Activated naive CD4-positive, alpha-beta T cell treated with anti-CD3 and anti-CD28 coated beads, Interleukin-2, amount 50 U/mL, for 72 hours (primary cell): ENCODE measurements at places on chromosomes 2 and 18.

- no peak for DNase-seq
Measured at GRCh38 chr2:55719852-55720251, 26.2 kb upstream of the PNPT1 start.

GRCh38 chr2:213157242-213157641, 5.8 kb upstream of the IKZF2 start:
- no peak for DNase-seq

DNA sequence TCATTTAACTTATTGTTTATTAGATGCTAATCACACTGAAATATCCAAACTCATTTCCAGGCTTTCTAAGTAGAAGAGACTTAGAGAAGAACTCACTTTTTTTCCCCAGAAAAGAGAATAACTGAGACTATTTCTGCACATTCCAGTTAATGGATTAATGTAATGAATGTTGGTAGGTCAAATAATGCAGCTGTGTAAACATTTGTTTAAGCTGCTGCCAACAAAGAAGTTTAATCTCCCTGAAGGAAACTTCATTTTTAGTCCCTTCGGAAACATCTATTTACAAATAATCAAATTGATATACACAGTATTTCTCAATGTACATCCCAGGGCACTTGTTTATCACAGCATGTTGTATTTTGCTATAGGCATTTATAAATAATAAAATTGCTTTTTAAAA, 126.9 kb downstream of the KCNS3 start:
- no peak for DNase-seq

DNA sequence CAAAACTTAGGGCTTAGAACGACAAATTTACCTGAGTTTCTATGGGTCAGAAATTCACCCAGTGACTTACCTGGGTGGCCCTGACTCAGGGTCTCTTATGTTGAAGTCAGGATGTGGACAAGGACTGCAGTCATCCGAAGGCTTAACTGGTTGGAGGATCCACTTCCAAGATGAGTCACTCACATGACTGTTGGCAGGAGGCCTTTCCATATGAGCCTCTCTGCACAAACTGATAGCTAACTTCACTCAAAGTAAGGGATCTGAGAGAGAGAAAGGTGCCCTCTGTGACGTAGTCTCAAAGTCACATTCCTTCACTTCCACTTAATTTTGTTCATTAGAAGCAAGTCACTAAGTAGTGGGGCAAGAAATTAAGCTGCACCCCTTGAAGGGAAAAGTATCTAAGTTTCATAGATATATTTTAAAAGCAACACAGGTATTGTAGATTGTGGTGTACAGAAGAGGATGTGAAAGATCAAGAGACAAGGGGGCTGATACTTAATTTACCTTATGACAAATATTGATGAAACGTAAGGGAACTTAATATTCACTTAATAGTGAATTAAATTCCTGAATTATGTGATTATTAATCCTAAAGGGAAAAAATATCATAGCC, 48.4 kb downstream of the TANK start:
- DNase-seq, result no peak

DNA sequence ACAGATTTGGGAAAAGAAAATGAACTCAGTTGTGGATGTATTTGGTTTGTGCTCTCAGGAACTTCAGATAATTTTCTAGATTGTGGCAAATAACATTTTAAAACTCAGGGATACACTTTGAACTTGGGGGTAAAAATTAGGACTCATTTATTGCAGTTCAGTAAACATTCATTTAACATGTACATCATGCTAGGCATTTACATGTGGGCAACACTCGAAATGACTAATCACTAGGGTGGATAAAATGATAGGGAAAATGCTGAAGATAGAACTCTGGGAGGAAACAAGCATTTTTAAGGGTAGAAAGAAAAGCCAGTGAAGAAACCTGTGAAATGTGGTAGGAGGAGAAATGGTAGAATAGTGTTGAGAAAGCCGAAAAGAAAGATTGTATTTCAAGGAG, 7.8 kb downstream of the FAM117B start:
- DNase-seq, result no peak

GRCh38 chr2:118843483-118844132, 3.8 kb downstream of the EN1 start:
- DNase-seq, result no peak
